ENCODE measurements at places on chromosomes 3 and 15.

DNA sequence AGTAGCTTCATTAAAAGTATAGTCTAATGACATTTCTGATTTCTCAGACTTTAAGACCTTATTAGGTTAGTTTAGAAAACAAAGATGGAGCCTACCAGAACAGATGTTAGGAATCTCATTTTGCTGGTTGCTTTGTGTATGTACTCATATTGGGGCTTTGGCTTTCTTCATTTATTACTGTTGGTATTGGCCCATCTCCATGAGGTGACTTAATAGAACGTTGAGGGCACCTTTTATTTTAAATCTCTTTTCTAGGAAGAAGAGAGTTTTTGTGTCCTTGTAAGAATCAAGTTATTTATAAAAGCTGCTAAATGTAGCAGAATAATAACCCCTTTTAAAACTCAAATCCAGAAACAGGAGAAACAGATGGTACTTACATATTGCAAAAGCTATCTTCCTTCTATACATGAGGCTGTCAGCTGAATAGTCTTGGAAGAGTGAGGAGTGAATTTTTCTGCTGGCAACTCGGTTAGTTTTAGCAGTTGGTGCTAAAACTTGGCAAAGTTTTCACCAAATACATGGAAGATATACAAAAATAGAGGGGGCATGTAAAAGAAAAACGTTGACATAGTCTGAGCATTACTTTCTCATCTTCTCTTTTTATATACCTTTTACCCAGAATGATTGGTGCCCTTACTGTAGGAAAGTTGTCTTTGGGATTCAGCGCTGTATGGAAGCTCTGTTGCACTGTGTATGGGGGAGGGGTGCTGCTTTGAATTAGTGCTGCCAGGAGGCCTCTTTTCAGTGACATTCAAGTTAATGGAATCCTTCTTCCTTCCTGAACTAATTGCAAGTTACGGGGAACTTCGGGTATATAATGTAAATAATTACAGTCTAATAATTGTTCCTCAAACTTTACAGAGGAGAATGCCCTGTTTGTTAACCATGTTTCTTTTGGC, 35.8 kb downstream of the CTNNB1 start:
- DNase-seq: peak; percentile 7

GRCh38 chr3:161894657-161895056, 398.0 kb downstream of the OTOL1 start:
- DNase-seq: no peak

- no peak for DNase-seq
Observed at GRCh38 chr3:63613561-63613960, 38.9 kb upstream of the SNTN start.

GRCh38 chr3:21621181-21621651, 129.8 kb downstream of the ZNF385D start:
- DNase-seq: no peak

DNA sequence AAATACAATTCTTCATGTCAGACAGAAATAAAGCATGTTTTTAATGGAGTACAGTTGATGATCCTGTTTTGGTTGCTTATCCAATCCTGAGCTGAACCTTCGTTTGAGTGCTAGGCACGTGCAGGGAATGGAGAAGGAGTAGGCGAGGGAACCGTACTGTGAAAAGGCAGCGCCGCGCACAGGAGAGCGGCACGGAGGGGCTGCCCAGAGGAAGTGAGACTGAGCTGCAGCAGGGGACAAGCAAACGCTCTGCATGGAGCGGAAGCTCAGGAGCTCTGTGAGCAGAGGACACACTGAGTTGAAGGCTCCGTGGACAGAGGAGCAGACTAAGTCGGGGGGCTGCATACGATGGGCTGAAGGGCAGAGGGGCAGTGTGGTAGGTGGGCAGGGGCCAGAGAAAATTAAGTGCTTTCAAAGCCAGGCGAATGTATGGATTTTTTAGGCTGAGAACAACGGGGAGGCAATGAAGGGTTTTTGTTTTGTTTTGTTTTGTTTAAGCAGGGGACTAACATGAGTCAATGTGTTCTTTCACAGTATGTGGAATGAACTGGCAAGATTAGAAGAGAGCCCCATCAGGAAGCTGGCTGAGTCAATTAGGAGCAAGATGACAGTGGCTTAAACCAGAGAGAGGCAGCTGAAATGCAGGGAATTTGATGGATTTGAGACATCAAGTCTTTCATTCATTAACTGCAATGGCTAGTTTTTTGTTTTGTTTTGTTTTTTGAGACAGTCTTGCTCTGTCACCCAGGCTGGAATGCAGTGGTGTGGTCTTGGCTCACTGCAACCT, 23.8 kb upstream of the TM2D3 start:
- no peak for DNase-seq

- DNase-seq: no peak
Observed at GRCh38 chr3:116322750-116323375, 122.4 kb downstream of the LSAMP start.

DNA sequence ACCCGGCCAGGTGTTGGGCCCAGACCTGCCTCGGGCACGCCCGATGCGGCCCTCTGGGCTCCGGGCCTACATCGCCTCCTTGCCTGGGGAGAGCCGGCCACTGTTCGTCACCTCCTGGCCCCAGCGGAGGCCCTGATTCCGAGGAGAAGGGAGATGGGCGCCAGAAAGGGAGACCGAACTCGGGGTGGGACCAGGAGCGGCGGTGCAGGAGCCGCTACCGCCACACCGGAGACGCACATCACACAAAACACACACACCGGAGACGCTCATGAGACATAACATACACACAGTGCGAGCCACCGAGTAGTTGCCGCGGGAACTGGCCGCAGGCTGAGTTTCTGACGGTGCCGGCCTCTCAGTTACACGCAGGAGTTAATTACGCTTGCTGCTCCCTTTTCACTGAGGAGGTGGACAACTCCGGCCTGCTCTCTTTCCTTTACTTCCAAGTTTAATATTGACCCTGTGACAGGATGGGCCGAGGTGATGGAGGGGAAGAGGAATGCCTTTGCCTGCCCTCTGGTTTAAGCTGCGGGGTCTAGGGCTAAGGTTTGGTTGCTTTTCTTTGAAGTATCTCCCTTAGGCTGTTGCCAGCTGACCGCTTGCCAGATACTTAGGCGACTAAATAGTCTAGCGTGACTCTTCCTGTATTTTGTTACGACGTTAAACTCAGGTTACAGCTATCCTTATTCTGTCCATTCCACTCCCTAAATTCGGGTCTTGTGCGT, 570 bp downstream of the PCNP start:
- peak; percentile 50 for DNase-seq

- no peak for DNase-seq
Observed at GRCh38 chr3:65044401-65044800, 356.6 kb upstream of the ADAMTS9 start.

GRCh38 chr3:157247391-157247790, 87.4 kb upstream of the CCNL1 start:
- no peak for DNase-seq

GRCh38 chr3:104564045-104564643, 802.6 kb upstream of the ALCAM start:
- peak; percentile 11 for DNase-seq

GRCh38 chr3:64191822-64192221, 33.4 kb downstream of the PRICKLE2 start:
- no peak for DNase-seq

DNA sequence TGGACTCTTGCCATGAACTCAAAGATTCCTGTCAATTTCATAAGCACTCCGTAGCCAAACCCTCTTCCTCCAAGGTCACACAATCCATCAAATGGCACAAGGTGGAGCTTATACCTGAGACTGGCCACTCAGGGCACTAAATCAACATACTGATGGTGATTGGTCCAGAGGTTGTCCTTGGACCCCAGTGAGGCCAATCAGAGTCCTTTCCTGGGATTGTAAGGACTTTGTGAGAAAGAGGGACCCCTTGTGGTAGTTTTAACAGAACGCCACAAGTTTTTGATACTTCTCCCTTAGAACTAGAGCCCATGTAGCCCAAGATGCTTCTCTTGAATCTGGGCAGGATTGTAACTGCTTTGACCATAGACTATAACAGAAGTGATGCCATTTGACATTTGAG, 44.4 kb upstream of the LARS2 start:
- no peak for DNase-seq

DNA sequence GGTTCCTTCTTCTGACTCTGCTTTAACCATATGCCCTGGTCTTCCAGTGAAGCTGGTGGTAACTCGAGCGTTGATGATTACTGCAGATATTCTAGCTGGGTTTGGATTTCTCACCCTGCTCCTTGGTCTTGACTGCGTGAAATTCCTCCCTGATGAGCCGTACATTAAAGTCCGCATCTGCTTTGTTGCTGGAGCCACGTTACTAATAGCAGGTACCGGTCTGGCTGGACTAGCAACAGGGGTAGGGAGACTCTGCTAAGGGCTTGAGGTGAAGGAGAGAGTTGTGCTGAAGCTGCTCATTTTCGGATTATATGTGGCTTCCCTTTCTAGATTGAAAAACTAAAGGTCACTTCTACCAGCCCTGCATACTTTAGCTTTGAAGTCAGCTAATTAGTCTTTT, 16.8 kb downstream of the CLDN16 start:
- DNase-seq: no peak

- no peak for DNase-seq
Observed at GRCh38 chr15:57534281-57534680, 57.4 kb upstream of the MYZAP start.

DNA sequence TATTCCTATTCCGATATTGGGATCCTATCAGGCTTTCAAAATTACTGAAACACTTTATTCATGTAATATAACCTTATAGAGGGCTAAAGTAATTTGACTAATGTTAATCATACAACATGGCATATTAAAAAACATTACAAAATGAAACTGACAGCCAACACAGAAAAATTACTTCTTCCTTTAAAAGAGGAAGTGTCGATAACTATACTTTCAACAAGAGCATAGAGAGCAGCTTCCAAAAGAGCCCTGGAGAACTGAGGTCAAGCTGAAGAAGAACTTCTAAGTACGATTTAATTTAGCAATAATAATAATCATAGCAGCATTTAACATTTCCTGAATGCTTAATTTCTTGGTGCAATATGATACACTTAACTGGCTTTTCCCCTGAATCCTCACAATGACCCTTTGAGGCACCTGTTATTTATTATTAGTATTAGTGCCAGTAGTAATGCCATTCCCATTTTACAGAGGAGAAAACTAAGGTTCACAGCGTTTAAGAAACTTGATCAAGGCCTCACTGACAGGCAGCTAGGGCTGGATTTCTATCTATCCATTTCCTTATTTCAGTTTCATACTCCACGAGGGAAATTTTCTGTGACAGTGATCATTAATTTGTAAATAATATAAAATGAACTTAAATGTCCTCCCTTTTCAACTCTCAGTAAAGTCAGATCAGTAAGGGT, 181.6 kb downstream of the CFAP20DC start:
- DNase-seq: no peak

DNA sequence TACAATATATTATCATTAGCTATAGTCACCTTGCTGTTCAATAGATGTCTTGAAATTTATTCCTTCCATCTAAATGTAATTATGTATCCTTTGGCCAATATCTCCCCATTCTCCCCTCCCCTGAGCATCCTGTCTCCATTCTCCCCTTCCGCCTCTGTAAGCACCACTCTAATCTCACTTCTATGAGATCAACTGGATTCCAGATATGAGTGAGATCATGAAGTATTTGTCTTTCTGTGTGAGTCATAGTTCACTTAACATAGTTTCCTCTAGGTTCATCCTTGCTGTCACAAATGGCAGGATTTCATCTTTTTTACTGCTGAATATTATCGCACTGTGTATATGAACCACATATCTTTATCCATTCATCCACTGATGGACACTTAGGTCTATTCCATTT, 148.8 kb upstream of the NDN start:
- DNase-seq: no peak

DNA sequence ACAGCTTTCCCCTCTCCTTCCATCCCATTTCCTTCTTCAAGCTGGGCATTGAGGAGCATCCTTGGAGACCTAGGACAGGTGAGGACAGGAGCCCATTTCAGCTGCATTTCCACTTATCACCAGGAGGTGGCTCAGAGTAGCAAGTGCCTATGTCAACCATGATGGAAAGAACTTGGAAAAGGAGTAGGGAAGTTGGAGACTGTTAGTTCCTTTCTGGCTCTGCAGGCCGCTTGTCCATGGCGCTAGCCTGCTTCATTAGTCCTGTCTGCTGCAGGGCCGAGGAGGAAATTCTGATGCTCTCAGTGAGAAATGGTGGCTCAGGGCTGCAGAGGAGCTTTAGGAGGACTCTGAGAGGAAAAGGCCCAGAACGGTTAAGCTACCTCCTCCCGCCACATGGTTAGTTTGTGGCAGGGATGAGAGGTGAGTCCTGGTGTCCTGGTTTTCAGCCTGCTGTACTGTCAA, 7.0 kb upstream of the CD276 start:
- DNase-seq: peak; percentile 31

DNA sequence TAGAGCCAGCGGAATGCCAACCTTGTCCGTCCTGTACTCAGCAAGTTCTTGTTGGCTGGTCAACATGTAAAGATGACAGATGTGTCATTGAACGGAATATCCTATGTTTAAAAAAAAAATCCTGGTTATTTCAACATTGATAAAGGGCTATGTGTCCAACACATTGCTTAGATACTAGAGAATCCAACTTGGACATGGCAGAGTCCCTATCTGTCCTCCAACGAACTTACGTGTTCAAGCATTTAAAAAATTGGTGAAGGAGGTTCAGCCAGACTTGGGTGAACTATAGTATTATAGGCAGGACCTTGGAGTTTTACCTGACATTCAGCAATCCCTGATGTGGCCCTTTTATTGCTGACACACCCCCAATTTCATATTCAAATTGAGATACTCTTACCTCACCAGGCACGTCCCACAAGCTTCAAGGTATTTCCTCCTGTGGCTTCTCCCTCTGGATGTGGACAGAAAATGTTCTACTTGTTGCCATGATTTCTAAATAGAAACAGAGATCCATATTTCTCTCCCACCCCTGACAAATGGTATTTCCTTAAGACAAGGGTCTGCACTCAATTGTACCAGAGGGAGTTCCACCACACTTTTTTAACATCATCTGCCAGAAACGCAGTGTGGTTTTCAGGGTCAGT, 207.7 kb upstream of the TPM1 start:
- no peak for DNase-seq

- peak; percentile 60 for DNase-seq
Observed at GRCh38 chr3:181326637-181327223, 337.2 kb upstream of the DNAJC19 start.

Data from NCI-H2029 treated with DMSO at 0.1 percent for 48 hours (cell line).